CMK (cell line): ENCODE measurements at places on chromosomes 12 and 14.

- DNase-seq: no peak
Observed at GRCh38 chr12:6425590-6426531, 18.9 kb upstream of the CD27 start.

DNA sequence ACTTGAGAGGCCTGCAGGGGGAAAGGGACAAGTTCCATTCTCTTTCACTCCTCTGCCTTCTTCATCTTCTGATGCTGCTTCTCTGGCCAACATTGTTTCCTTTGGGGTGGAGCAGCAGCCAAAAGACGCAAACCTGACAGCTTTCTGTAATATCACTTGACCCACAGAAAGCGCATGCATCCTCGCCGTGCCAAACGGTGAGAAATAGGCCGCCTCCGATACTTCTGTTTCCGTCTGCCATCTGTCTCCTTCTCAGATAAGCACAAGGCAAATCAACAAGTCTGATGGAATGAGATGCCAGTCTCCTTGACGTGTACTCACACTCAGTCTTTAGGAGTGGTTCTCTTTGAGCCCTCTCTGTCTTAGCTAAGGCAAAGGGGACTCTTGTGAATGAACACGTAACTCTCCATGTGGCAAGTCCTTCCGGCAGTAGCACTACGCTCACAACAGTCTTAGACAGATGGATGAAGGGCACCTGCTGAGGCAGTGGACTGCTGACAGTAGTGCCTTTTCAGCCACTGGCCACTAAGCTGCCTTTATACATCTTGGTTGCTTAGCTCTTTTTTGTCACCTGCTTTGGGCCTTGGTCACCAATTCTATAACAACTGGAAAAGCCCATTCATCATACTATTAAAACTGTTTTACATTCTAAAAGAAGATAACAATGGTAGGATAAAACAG lies 214.1 kb downstream of the FBXL14 start:
- no peak for DNase-seq

GRCh38 chr14:75438486-75439080 lies 10.8 kb downstream of the JDP2 start:
- no peak for DNase-seq

DNA sequence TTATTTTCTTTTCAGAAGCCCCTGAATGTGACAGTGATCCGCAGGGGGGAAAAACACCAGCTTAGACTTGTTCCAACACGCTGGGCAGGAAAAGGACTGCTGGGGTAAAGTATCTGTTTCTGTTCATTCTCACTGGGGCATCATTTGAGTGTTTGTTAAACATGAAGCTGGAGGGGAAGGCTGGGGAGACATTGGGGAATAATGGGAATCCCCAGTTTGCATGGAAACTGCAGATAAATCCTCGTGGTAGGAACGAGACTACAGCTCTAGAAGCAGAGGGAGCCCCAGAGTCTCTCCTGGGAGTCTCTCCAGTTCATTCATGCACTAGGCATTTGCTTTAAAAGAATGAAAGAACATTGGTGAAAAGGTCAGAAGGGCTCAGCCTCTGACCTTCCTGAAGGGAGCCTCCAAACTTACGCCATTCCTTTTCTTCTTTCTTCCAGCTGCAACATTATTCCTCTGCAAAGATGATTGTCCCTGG lies 2.5 kb upstream of the CFAP251 start:
- no peak for DNase-seq

DNA sequence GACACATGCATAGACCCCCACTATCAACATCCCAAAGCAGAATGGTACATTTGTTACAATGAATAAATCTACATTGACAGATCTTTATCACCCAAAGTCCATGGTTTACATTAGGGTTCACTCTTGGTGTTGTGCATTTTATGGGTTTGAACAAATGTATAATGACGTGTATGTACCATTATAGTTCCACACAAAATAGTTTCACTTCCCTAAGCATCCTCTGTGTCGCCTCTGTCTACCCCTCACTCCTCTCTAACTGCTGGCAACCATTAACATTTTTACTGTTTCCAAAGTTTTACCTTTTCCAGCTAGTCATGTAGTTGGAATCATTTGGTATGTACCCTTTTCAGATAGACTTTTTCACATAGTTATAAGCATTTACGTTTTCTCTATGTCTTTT lies 69.5 kb upstream of the LMO3 start:
- DNase-seq: no peak

GRCh38 chr12:1281683-1282366 lies 290.8 kb downstream of the ERC1 start:
- DNase-seq: no peak

DNA sequence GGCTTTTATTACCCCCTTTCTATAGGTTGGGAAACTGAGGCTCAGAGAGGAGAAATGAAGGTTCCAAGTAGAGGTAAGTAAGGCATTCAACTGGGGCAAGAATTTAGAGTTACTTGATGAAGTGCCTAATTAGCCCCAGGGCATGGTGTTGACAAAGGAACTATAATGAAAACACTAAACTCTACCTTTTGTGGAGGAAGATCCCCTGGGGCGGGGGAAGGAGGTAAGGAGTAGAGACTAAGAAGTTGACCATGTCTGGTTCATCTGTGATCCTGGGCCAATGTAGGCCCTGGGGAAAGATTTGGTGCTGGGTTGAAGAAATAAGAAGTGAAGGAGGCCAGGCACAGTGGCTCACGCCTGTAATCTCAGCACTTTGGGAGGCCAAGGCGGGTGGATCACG lies 16.2 kb upstream of the COX6A1 start:
- DNase-seq: no peak

- DNase-seq: no peak
Observed at GRCh38 chr12:26116829-26117715, 7.8 kb downstream of the BHLHE41 start.

- no peak for DNase-seq
Observed at GRCh38 chr12:131672311-131672940, 38.5 kb upstream of the SFSWAP start.

DNA sequence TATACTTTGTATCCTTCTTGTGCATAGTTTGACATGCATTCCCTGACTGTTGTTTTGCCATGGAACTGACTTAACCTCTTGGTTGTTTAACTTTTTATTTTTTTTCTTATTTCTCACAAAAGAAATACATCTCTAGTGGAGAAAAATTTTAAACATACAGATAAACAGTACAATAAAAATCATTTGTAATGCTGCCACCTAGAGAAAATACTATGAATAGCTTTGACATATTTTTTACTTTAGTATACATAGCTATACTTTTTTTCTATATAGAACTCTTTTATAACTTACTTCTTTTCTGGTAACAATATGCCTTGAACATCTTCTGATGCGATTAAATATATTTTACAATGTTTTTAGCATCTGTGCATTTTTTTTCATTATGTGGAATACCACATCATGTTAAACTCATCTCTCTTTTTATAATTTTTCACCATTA lies 184.5 kb downstream of the AKAP6 start:
- no peak for DNase-seq

DNA sequence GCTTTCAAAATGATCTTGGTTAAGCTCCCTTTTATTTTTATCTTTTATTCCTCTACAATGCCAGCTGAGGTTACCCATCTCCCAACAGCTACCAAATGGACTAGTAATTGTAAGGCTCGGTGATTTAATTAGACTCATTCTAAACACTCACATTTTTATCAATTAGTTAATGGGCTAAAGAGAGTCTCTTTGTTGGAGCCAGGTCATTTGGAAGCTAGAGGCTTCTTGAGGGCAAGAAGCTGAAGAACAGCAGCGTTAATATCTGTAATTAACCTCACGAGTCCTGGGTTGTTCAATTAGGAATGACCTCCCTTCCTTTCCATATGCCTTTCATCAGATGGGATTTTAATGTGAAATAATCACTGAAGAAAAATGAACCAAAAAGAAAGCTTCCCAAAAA lies 56.9 kb downstream of the OTX2 start:
- no peak for DNase-seq

DNA sequence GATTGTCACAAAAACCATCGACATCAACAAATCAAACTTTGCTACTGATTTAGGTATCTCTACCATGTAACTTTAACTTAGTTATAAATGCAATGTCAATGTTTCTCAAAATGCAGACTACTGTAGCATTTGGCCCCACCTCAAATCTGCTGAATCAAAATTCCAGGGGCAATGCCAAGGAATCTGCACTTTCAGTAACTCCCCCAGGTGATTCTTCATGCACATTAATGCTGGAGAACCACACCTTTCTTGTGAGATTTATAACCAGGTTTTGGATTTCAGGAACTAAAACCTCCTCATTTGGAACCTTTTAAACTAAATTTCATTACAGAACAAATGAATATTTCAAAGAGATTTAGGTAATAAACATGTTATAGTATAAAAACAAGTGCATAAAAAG lies 4.9 kb downstream of the ATP2B1 start:
- DNase-seq: no peak

GRCh38 chr14:87745507-87746118 lies 247.4 kb downstream of the GALC start:
- peak; percentile 0 for DNase-seq

- DNase-seq: no peak
Observed at GRCh38 chr14:71586131-71586897, 345.9 kb upstream of the RGS6 start.

DNA sequence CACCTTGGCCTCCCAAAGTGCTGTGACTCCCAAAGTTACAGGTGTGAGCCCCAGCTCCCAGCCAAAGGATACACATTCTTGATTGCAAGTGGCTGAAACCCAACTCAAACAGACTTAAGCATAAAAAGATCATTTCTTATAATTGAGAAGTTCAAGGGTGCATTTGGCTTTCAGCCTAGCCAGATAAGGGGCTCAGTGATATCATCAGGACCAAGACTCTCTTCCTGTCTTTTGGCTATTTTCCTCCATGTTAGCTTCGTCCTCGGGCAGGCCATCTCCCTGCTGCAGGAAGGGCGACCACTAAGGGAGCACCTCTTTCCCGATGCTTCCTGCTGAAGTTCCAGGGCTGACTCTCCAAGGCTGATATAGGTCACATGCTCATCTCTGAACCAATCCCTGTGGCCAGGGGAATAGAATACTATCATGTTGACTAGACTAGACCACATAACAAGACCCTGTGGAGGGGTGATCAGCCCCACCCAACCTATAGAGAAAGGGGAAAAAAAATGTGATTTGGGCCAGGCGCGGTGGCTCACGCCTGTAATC lies 9.8 kb upstream of the KRT8 start:
- DNase-seq: no peak

DNA sequence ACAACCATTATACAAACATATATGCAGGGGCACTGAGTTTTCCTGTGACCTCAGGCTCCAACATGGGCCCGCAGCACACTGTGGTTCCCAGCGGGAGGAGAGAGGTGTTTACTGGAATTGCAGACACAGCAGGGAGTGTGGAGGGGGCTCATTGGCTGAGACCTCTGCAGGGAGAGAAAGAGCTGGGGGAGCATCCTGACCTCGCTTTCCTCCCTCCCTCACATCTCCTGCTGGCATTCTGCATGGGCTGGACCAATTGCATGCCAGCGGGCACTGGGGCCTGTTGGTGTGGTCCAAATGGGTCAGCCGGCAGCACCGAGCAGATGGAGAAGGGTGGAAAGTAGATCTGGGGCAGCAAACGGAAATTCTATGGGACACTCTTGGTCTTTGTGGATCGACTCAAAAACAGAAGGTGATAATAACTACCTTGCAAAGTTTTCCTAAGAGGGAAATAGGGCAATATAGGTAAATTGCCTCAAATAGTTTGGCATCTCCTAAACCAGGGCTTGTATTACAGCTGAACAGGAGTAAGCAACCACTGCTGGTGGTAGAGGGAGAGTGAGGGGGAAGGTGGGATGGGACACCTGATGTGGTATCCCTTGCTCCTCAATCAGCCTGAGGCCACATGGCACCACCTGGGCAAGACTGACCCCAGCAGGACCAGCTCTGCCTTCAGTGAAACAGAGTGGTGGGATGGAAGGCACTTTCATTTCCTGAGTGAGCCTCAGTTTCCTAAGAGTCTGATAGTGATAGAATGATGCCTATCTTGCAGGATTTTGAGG lies 86.9 kb downstream of the NTF3 start:
- DNase-seq: no peak

- no peak for DNase-seq
Observed at GRCh38 chr14:38718519-38718918, 384.5 kb downstream of the SEC23A start.

- no peak for DNase-seq
Observed at GRCh38 chr14:105023144-105023543, 2.3 kb upstream of the CDCA4 start.

DNA sequence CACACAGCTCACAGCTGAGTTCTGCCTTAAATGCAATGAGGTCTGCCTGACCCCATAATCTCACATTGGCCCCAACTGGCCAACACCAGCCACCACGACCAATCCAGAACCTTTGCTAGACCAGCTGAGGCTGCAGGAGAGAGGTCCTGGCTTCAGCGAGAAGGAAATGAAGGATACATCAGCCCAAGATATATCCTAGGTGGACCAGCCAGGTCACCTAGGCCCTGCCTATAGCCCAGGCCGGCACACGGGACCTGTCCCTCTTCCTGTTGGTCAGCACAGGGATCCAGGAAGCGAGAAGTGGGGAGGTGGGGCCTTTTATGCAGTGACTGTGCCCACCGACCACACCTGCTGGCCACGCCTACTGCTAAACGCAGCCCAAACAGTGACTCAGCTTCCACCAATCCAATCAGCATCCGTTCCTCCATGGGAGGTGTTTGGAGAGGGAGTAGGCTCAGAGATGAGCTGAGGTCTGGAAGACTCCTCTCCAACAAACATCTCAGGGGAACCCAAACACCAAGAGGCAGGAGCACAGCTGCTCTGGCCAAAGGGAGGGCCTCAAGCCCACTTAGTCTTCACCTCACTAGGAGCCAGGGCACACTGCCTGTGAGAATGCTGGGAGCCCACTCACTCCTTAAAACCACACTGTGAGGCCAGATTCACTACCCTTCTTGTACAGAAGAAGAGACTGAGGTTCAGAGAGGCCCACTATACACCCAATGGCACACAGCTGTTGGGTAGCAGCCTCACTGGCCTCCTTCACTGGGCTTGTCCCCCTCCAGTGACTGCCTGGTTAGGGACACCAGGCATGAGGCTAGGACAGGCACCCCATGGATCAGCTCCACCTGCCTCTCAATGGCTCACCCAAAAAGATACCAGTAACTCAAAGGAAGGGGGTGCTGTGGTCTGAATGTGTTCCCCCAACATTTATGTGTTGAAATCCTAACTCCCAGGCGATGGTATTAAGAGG lies 51.3 kb upstream of the PPP2R5C start:
- DNase-seq: no peak

DNA sequence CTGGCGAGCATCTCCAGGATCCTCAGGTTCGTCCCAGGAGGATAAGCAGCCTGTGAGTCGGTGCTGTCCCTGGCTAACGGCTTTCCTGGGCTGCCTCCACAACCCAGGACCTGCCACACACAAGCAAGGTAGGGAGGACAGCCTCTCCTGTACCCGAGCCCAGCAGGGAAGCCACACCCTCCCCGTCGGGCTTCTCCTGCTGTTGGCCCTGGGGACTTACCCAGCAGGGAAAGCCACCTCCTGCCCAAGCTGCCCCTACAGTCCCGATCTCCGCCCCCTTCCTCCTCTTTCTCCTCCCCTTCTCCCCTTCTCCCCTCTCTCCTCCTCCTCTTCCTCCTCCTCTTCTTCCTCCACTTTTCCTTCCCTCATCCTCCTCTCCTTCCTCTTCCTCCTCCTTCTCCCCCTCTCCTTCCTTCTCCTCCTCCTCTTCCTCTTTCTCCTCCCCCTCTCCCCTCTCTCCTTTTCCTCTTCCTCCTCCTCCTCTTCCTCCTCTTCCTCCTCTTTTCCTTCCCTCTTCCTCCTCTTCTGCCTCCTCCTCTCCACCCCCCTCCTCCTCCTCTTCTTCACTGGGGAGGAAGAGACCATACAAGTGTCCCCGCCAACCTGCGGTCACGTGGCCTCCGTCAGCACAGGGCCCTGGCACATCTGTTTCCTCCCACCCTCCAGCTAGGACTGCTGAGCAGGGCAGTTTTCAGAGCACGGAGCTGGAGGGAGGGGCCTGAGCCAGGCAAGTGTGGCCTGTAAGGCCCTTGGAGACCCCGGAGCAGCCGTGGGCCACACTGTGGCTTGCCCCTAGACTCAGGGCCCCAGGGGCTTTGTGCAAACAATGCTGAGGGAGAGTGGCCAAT lies 17.3 kb upstream of the RFLNA start:
- DNase-seq: peak; percentile 30
